DMS79 treated with DMSO at 0.1 percent for 48 hours (cell line): ENCODE measurements at places on chromosomes 5 and 9.

GRCh38 chr9:88932766-88933165 is 58.5 kb upstream of the S1PR3 start:
- no peak for DNase-seq

DNA sequence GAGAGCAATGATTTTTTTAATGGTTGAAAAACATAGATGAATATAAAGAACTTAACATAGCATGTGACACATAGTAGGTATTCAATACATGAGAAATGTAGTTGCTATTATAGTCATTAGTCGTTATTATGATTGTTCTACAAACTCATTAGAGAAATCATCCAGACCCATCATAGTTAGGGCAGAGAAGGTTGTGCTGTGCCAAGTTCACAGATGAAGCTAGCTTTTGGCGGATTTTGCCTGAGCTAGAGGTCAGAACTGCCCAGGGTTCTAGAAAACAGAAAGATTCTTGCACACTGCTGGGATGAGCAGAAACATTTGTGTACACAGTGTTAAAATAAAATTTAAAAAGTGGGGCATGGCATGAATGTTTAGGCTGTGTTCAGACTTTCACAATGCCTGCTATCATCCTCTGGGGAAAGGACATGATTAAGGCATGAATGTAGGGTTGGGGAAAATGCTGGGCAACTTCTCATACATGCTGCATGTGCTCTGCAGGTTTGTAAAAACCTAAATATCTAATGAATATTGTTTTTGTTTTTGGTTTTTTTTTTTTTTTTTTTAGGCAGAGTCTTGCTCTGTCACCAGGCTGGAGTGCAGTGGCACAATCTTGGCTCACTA is 33.3 kb upstream of the RAD23B start:
- DNase-seq, result no peak

DNA sequence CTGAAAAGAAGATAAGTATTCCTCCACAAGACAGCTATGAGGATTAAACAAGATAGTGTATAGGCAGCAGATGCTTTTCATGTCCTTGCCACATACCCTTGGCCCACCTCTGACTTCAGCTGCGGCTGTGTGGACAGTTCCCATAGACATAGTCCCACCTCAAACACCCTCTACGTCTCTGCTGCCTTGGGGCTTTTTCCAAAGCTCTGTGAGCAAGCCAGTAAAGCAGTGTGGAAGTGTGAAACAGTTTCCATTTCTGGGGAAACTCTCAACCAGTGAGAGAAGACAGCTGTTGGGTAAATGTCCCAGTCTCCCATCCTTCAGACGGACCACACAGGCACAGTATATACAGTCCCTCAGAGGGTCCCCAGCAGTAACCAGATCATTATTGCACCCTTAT is 125.5 kb downstream of the CDK5RAP2 start:
- DNase-seq, result no peak

DNA sequence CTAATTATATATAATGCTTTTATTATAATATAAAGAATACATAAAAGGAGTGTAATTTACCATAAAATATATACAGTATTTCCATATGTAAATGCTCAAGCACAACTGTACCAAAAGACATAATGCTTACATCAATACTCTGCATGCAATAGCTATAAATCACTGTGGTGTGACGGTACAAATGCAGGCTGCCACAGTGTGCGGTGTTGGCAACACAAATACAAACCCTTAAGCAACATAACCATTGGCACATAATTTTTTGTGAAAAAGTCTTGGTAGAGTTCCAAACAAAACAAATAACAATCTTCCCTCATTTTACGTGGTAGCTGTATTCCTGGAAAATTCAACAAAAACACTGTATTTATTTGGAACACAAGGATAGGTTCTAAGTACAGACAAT is 1.9 kb upstream of the SHISAL2B start:
- no peak for DNase-seq

DNA sequence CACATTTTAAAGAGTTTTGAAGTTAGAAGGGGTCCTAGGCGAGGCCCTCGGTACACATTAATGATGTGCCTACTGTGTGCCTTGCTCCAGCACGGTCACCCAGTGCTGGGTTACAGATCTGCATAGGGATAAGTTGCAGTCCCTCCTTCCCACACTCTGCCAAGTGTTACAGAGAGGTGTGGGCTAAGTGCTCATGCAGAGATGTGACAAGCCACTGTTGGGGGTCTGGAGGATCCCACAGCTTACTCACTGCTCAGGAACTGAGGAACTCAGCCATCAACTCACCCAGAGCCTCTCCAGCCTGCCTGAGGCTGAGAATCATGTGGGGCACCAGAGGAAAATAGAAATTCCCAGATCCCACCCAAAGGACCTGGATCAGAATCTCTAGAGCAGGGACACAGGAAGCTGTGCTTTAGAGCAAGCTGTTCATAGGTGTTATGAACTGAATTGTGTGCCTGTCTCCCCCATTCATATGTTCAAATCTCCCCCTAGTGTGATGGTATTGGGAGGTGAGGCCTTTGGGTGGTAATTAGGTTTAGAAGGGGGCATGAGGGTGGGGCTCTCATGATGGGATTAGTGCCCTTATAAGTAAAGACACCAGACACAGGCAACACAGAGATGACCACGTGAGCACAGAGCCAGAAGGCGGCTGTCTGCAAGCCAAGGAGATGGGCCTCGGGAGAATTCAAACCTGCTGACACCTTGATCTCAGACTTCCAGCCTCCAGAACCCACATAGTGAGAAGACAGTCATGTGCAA is 164.1 kb downstream of the HSD17B3 start:
- DNase-seq, result no peak

GRCh38 chr9:107496976-107497375 is 7.4 kb upstream of the KLF4 start:
- no peak for DNase-seq
